ENCODE measurements at places on chromosomes 12 and 14.
A peak's percentile ranks its signal among the peaks of the same experiment; 100 is the strongest.

DNA sequence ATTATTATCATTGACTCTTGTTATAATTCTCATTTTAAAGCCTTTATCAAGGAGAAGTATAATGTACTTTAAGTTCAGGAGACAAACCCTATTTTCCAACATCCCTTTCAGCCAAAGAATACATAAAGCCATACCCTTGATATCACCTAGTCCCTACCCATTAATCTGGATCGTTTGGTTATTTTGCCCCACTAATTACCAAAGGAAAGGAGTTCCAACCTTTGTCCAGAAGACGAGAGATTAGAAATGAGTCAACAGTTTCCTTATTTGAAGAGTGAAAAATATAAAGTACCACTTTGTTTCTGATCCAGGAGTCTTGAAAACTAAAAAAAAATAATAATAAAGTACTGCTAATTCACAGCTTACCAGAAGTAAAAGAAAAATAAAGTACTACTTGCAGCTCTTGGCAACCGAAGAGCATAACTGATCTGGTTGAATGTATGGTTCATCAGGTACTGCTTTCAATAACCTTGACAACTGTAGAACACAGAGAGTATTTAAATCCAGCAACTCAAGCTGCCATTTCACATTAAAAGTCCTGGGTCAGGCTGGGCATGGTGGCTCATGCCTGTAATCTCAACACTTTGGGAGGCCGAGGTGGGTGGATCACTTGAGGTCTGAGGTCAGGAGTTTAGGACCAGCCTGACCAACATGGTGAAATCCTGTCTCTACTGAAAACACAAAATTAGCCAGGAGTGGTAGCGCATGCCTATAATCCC, 33.7 kb downstream of the LIMA1 start:
- no peak for DNase-seq

DNA sequence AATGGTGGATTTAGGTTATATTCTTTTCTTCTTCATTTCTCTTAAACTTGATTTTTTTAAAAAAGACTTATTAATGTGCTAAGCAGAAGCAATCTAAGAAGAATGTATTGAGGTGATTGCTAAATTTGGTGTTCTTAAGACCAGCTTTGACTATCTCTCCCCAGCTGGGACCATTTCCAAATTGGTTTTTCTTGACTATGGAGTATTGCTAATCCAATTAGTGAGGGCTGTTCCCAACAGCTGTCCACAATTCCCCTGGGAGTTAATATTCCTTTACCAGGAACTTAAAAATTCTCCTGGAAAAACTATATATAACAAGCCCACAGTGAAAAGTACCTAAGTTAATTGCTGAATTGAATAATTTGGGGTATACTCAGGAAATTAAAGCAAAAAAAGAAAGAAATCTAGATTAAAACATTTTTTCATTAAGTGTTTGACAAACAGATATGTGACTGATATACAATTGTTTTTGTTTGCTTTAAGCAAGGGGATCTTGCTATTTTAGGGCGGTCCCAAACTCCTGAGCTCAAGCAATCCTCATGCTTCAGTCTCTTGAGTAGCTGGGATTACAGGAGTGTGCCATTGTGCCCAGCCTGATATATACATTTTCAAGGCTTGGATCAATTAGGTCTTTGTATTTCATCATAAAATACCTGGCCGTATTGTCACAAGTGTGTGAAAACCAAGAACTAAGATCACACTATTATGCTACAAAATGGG, 105.0 kb downstream of the FAR2 start:
- peak; percentile 98 for DNase-seq

GRCh38 chr12:121288158-121288845, 8.2 kb downstream of the CAMKK2 start:
- DNase-seq = no peak

- no peak for DNase-seq
Observed at GRCh38 chr14:72714871-72715214, 179.1 kb downstream of the DPF3 start.

DNA sequence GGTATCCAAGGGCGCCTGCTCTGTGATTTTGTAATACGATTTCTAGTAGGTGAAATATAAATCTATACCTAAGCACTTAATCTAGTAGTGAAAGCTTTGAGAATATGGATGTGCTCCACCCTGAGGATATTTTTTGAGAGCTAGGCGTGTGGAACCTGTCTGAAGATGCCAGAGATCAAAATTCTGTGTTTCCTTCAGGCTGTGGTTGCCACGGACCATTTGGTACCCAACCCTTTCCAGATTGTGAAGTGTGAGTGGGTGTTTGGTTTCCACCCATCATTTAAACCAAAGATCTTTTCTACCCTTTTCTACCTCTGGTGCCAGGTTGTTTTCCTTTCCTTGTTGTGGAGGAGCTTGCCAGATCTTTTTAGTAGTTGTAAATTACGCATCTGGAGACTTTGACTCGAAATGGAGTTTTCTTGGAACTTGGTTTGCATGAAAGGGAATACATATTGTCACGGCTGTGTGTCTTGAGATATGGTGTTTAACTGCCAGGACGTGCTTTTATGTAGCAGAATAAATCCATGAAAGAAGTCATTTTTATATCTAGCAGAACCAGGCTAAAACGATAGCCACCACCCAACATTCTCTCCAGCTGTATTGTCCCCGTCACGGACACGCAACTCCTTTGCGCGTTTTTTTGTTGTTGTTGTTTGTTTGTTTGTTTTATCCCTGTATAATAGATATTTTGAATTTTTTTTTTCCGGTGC, 2.2 kb downstream of the LRFN5 start:
- no peak for DNase-seq

- DNase-seq = no peak
Observed at GRCh38 chr12:93199831-93200236, 177.9 kb upstream of the NUDT4 start.

DNA sequence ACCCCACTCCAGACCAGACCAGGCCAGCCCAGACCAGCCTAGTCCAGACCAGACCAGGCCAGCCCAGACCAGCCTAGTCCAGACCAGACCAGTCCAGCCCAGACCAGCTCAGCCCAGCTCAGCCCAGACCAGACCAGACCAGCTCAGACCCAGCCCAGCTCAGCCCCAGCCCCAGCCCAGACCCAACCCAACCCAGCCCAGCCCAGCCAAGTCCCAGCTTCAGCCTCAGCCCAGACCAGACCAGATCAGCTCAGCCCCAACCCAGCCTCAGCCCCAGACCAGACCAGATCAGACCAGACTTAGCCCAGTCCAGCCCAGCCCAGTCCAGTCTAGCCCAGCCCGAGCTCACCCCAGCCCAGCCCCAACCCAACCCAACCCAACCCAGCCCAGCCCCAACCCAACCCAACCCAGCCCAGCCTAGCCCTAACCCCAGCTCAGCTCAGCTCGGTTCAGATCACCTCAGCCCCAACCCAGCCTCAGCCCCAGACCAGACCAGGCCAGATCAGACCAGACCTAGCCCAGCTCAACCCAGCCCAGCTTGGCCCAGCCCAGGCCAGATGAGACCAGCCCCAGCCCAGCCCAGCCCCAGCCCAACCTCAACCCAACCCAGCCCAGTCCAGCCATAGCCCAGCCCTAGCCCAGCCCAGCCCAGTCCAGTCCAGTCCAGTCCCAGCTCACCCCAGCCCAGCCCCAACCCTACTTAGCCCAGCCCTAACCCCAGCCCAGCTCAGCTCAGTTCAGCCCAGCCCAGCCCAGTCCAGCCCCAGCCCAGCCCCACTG, 204.7 kb downstream of the BCL11B start:
- no peak for DNase-seq

DNA sequence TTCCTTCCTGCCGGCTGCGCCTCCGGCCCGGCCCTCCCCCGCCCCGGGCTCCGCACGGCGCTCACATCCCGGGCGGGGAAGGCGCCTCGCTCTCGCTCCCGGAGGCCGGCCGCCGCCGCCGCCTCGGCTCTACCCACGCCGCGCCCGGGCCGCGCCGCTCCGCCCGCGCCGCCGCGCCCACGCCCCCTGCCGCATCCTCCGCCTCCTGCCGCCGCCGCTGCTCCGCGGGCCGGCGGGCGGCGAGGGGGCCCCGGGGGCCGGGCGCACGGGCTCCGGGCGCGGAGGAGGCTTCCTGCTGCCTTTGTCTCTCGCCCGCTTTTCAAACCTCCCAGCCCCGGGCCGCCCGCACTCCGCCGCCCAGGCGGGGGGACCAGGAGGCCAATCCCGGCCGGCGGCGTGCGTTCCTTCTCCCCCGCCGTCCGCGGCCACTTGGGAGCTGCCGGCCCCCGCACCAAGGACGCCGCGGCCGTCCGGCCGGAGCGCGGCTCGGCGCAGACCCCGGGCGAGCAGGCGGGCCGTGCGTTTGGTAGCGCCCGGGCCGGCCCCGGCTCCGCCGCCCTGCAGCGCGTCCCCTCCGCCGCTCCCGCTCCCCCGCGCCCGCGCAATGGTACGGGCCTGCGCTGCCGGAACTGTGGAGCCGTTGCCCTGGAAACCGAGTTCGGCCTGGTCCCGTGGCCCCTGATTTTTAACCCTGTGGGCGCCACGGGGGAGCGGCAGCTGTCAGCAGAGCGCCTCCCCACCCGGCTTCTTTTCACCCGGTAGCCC, at the start of gene FBXL14:
FBXL14 (minus strand) TSS at position 321 of the 765 bp plus-strand sequence. CDS start 515 bp downstream, outside the sequence.
- peak; percentile 94 for DNase-seq

DNA sequence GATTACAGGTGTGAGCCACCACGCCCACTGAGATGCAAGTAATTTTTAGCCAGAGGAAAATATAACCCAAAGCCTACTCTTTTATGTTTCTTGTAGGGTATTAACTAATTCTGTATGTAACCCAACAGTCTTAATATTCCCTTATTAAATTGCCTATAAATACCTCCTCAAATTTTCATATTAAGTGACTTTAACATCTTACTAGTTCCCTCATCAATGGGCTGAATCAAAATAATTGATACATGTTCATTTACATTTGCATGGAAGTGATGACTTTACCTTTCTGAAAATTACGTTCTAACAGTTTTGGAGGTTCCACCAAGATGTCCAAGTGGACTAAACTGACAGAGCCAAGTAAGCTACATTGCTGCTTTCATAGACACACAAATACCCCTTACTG, 3.1 kb downstream of the SOS2 start:
- no peak for DNase-seq

DNA sequence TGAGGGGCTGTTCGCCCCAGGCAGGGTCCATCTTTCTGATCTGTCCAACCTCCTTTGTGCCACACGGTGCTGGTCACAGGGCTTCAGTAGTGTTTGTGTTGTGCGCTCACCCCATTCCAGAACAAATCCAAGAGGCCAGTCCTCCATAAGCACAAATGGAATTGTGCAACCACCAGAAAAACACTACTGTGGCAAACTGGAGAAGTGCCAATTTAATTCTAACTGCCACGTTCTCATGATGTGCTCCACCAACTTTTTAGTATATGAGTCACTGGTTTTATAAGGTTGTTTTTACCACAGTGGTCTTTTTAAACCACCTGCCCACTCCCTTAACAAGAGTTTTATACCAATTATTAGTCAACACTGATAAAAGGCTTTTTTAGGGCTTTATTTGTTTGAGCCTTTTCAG, 380.2 kb downstream of the NAV3 start:
- no peak for DNase-seq

DNA sequence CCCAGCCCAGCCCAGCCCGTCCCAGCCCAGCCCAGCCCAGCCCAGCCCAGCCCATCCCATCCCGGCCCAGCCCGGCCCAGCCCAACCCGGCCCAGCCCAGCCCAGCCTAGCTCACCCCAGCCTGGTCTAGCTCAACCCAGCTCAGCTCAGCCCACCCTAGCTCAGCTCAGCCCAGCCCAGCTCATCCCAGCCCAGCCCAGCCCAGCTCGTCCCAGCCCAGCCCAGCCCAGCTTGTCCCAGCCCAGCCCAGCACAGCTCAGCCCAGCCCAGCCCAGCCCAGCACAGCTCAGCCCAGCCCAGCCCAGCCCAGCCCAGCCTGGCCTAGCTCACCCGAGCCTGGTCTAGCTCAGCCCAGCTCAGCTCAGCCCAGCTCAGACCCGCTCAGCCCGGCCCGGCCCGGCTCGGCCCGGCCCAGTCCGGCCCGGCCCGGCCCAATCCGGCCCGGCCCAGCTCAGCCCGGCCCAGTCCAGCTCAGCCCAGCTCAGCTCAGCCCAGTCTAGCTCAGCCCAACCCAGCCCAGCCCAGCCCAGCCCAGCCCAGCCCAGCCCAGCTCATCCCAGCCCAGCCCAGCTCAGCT, 184.7 kb downstream of the TMEM121 start:
- no peak for DNase-seq

DNA sequence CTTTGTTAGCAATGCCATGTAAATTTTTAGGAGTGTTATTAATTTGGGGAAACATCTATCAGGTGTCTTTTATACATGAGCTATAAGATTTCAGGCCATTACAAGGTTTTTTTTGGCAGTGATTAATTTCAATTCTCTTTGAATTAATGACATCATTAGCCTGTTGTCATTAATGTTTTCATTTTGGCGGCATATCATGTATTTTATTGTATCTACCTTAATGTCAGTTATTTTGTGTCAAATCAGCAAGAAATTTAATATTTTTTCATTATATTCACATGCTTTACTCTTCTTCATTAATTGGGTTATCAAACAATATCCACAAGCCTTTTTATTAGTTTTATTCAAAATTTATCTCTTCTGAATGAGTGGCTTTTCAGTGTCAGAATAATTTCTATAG, 153.0 kb upstream of the CAND1 start:
- DNase-seq = no peak
